ENCODE measurements at places on chromosomes 1 and 21. TPM values are rescaled to one million over a fixed set of nuclear protein-coding genes. Genes with fewer than 3 reads are reported as not detected.

Gene KRTAP10-10
- not detected for total RNA-seq

Gene TMPRSS2
- 0.86 TPM for total RNA-seq

Gene TCHH
- under 0.01 TPM for total RNA-seq

Gene CELA2A
- not detected for total RNA-seq

Gene MAP10
- total RNA-seq, result 1.0 TPM

Gene WNT3A
- total RNA-seq, result not detected

Gene BMP8B
- total RNA-seq, result 3.2 TPM

Gene CD53
- total RNA-seq, result 18.1 TPM

Gene IL23R
- total RNA-seq, result not detected

Gene KIF17
- total RNA-seq, result 2.5 TPM

Gene HFM1
- total RNA-seq, result 1.6 TPM

GRCh38 chr1:92503043-92503925, 16.6 kb upstream of the GFI1 start:
- H3K4me3 ChIP-seq, result no peak overlapping the region
- H3K4me1 ChIP-seq, result no peaks in the 10 kb centered on the region
- no peak overlapping the region for H3K27ac ChIP-seq
- H3K27me3 ChIP-seq, result no peaks in the 10 kb centered on the region

- peaks cover 63% of the 10 kb centered on the region for H3K4me1 ChIP-seq
- peaks cover 83% of the 10 kb centered on the region for H3K36me3 ChIP-seq
- peak; percentile 94 for DNase-seq
Measured at GRCh38 chr1:161207173-161207572, 5.0 kb downstream of the NDUFS2 start.

DNA sequence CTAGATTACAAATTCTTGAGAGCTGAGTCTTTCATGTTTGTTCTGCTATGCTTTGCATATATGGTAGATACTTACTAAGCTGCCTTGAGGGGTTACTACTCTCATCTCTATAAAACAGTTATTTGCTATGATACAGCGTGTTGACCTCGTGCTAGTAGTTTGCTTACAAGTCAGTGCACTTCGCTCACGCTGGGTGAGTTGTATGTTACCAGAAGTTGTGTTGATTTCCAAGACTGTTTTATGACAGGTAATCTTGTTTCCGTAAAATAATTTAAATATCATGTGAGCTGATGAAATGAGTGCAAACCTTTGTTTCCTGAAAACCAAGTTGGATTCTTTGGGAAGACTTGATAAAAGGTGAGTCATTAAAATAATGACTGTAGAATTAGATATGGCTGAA, 7.3 kb downstream of the MRPS6 start:
- no peak for DNase-seq
- no peak overlapping the region for H3K27ac ChIP-seq
- no peak overlapping the region for H3K4me3 ChIP-seq
- H3K36me3 ChIP-seq, result no peaks in the 10 kb centered on the region

DNA sequence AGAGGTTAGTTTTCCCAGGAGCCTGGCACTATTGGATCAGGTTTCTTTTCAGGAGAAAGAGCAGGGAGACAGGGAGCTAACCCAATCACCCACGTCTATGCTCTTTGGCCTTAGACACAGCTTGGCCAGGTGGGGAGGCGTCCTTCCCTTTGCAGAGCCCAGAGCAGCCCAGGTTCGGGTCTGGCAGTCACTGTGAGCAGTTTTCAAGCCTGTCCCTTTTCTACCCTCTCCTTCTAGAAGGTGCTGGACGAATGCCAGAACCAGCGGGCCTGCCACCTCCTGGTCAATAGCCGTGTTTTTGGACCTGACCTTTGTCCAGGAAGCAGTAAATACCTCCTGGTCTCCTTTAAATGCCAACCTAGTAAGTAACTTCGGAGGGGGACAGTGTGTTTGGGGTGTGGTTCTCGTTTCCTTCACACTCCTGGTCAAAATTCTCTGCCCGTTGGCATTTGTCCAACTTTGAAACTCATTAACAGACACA, 44.9 kb downstream of the EVA1C start:
- H3K27me3 ChIP-seq, result no peaks in the 10 kb centered on the region
- H3K27ac ChIP-seq, result peak overlapping the region; percentile 81
- DNase-seq, result no peak
- peaks cover 50% of the 10 kb centered on the region for H3K4me1 ChIP-seq

DNA sequence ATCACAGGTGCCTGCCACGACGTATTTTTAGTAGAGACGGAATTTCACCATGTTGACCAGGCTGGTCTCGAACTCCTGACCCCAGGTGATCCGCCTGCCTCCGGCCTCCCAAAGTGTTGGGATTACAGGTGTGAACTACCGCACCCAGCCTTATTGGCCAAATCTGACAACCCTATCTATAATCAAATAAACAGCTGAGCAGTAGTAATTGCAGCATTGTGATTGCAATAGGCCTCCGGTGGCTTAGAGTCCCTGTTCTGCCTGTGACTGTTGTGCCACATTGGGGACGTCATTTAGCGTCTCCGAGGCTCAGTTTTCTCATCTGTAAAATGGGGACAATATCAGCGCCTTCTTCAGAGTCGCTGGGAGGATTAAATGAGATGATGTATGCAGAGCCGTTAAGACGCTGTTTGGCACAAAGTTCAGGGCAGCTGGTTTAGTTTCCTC, 569 bp upstream of the CAPN2 start:
- DNase-seq, result no peak
- H3K36me3 ChIP-seq, result peaks cover 6% of the 10 kb centered on the region
- peak overlapping the region; percentile 92 for H3K4me3 ChIP-seq
- peaks cover 72% of the 10 kb centered on the region for H3K4me1 ChIP-seq

DNA sequence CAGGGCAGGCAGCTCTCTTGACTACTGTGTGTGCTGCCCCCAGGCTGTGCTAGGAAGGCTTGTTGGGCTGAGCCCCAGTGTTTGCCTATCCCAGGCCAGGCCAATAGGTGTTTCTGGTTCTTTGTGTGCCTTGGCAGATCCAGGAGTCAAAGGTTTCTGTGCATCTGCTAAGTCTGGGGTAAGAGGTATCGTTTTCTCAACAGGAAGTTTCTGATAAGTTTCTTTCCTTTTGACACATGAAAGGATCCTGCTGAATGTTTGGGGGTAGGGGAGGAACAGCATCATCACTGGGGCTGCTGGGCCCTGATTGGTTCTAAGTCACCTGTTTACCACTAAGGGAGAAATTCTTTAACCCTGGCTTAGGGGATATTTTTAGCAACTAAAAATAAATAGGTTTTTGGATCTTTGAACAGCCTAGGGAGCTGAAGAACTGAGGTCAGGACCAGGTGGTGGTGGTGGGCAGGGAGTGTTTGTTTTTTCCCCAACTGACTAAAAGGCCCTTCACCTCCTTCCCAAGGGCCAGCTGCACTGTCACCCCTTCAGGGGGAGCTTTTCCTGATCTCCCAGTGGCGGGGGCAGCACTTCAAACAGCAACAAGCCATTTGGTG, 85.1 kb downstream of the KCNN3 start:
- H3K4me1 ChIP-seq, result no peaks in the 10 kb centered on the region
- H3K27me3 ChIP-seq, result no peaks in the 10 kb centered on the region
- H3K36me3 ChIP-seq, result no peaks in the 10 kb centered on the region

GRCh38 chr1:12166834-12167492, at the start of gene TNFRSF1B:
Gene TNFRSF1B, plus strand, starts transcription at chr1:12166991. Its CDS starts 101 bp downstream, at chr1:12167092.
- H3K4me1 ChIP-seq, result peaks cover 52% of the 10 kb centered on the region
- H3K4me3 ChIP-seq, result peak within 1 kb of the TSS; percentile 81
- H3K36me3 ChIP-seq, result no peaks in the 10 kb centered on the region
- H3K27me3 ChIP-seq, result peaks cover 6% of the 10 kb centered on the region

GRCh38 chr1:228459091-228459993, 27.8 kb upstream of the RNF187 start:
- H3K27ac ChIP-seq, result peak overlapping the region; percentile 83
- H3K27me3 ChIP-seq, result peaks cover 64% of the 10 kb centered on the region
- no peaks in the 10 kb centered on the region for H3K36me3 ChIP-seq
- DNase-seq, result no peak
- peak overlapping the region; percentile 52 for H3K4me3 ChIP-seq
- H3K4me1 ChIP-seq, result peaks cover 41% of the 10 kb centered on the region

- peaks cover 58% of the 10 kb centered on the region for H3K4me1 ChIP-seq
- H3K36me3 ChIP-seq, result no peaks in the 10 kb centered on the region
- H3K4me3 ChIP-seq, result peak overlapping the region; percentile 79
- H3K27me3 ChIP-seq, result no peaks in the 10 kb centered on the region
- H3K27ac ChIP-seq, result peak overlapping the region; percentile 85
Measured at GRCh38 chr1:18955441-18956192, 859 bp downstream of the IFFO2 start.

- H3K4me3 ChIP-seq, result no peak overlapping the region
- no peaks in the 10 kb centered on the region for H3K4me1 ChIP-seq
- H3K27ac ChIP-seq, result no peak overlapping the region
- no peak for DNase-seq
- H3K36me3 ChIP-seq, result no peaks in the 10 kb centered on the region
- no peaks in the 10 kb centered on the region for H3K27me3 ChIP-seq
Measured at GRCh38 chr1:53519421-53519820, 60.2 kb downstream of the DMRTB1 start.

DNA sequence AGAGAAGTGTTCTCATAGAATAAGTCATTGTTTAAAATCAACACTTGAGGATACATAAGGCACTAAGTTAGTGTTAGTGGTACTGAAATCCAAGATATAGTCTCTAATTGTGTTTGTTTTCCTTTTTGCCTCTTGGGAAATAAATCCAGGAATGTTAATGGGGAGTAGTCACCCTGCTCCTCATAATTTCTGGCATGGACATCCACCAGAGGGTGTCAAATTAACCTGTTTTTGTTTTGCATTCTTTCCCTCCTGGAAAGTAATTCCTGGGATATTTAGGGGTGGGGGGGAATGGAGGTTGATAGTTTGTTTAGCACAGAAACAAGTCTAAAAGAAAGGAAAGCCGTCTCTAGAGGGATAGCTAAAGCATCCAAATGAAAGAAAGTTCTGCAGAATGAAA, 87.8 kb upstream of the MAP1LC3C start:
- no peak overlapping the region for H3K27ac ChIP-seq
- H3K4me1 ChIP-seq, result no peaks in the 10 kb centered on the region
- no peaks in the 10 kb centered on the region for H3K27me3 ChIP-seq
- no peak for DNase-seq
- no peaks in the 10 kb centered on the region for H3K36me3 ChIP-seq
- no peak overlapping the region for H3K4me3 ChIP-seq

DNA sequence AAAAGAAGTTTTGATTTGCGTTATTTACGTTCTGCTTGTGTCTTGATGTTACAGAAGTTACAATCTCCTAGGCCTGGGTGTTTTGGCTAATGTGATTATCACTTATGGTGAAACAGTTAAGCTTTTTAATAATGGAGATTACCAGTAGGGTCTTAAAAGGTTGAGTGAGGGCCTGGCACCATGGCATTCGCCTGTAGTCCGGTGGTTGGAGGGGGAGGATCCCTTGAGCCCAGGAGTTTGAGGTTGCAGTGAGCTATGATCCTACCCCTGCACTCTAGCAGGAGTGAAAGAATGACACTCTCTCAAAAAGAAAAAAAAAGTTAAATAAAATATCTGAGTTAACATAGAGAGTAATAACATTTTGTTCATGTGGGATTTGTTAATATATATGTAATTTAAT, 8.8 kb upstream of the SPEN start:
- no peak overlapping the region for H3K4me3 ChIP-seq
- no peaks in the 10 kb centered on the region for H3K36me3 ChIP-seq
- peaks cover 18% of the 10 kb centered on the region for H3K4me1 ChIP-seq
- DNase-seq, result no peak

DNA sequence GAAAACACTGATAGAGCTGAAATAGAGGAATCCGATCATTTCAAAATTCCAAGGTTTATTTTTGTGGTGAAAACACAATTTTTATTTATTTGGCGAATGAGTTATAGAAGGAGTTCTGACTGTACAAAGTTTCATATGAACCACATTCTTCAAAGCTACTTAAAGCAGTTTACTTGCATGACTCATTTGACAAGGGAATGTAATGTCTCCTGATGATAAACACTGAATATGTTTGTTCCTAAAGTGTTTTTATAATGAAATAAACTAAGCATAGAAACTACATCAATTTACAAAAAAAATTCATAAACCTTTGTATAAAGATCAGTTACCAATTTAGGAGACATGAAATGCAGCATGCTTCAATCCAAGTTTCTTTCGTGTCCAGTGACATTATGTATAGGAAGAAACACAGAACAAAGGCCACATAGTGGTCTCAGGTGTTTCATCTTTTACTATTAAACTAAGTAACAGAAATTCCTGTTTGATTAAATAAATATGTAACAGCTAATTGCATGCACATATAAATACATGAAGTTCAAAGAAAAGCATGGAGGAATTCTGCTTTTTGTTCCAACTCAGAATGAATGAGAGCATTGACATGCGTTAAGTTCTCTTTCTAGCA, 2.5 kb downstream of the PRKACB start:
- no peak overlapping the region for H3K27ac ChIP-seq
- H3K27me3 ChIP-seq, result no peaks in the 10 kb centered on the region
- no peaks in the 10 kb centered on the region for H3K4me1 ChIP-seq
- H3K4me3 ChIP-seq, result no peak overlapping the region
- DNase-seq, result no peak

- H3K27me3 ChIP-seq, result no peaks in the 10 kb centered on the region
- H3K27ac ChIP-seq, result no peak overlapping the region
- no peak overlapping the region for H3K4me3 ChIP-seq
- H3K36me3 ChIP-seq, result no peaks in the 10 kb centered on the region
- DNase-seq, result no peak
Measured at GRCh38 chr1:209751627-209752231, 4.1 kb upstream of the TRAF3IP3 start.

GRCh38 chr1:159854116-159854692, 8.3 kb downstream of the VSIG8 start:
- H3K27me3 ChIP-seq, result no peaks in the 10 kb centered on the region
- no peaks in the 10 kb centered on the region for H3K36me3 ChIP-seq
- peak overlapping the region; percentile 72 for H3K4me3 ChIP-seq
- DNase-seq, result no peak
- peaks cover 21% of the 10 kb centered on the region for H3K4me1 ChIP-seq

- no peaks in the 10 kb centered on the region for H3K36me3 ChIP-seq
Measured at GRCh38 chr1:16076031-16076864, 2.8 kb upstream of the FAM131C start.

DNA sequence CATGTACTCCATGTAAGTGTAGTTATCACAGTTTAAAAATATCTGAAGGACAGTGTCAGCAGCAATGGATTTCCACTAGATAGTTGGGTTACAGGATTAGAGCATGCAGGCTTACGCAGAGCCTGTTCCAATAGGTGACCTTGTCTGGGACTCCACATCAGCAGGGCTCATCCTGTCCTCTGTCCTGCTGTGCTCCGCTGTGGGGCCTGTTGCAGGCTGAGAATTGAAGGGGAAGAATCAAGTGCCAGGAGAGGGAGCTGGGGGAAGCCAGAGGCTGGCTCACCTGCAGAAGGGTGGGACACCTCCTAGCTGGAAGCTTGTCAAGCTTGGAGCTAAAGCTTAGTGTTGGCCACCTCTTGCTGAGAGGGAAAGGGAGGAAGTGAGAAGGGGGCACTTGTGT, 62.8 kb downstream of the XCL2 start:
- no peak for DNase-seq
- no peak overlapping the region for H3K4me3 ChIP-seq
- no peaks in the 10 kb centered on the region for H3K36me3 ChIP-seq
- H3K27me3 ChIP-seq, result no peaks in the 10 kb centered on the region
